ENCODE measurements at places on chromosomes 4 and X.

DNA sequence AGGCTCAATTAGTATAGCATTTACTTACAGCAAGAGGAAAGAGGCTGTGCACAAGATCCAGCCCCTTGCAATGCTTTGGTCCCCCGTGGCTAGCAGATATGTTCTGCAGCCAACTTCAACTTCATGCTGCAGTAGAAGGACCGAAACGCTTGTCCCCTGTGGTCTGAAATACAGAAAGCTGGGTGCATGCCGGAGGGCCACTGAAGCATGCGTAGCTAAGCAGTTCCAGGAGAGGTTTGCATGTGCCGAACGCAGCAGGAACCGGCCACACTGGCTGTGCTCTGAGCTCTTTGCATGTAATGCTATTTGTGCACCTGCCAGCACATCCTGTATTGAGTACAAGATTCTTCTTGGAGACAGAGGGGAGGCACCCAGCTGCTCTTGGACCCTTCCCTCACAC lies 35.8 kb upstream of the SHISA3 start:
- DNase-seq, result no peak

DNA sequence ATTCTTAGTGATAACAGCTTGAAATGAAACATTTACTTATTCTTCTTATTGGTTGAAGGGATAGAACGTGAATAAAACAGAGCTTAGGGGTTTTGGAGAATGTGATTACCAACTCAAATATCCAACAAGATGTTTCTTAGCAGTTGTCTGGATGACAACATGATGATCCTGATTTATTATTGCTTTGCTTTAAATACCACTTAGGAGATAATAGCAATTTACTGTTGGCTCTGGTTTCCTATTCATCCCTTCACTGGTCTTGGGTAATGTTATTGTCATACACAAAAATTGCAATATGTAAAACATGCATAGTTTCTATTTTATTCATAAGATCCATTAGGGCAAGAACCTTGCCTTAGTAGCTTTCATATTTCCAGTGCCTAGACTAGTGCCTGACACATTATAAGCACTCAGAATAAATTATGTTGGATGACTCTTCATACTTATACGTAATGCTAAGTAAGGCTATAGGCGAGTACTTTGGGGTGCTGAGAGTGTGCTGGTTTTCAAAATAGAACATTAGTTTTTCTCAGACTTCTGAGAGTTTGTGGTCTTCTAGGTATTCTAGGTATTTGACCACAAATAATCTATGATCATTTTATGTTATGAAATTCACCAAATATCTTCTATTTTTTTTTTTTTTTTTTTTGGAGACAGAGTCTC lies 58.6 kb upstream of the PGRMC2 start:
- DNase-seq, result no peak

- DNase-seq, result no peak
Measured at GRCh38 chrX:155767051-155767875, 113.9 kb upstream of the VAMP7 start.

GRCh38 chrX:74280759-74281158 lies 23.2 kb upstream of the ZCCHC13 start:
- DNase-seq, result no peak

DNA sequence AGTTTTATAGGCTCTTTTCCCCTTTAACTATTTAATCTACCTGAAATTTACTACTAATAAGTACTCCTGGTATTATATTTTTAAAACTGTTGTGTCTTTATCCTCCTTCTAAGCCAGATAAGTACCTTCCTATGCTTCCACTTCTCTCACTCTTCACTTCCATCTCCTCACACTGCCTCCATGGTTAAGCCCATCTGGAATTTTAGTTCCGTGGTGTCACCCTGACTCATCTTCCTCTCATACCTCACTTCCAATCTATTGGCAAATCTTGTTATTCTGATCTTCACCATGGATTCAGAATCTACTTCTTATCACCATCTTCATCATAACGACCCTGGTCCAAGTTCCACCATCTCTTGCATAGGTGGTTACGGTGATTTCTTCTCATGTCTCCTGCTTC lies 32.7 kb upstream of the DAPP1 start:
- DNase-seq, result no peak

GRCh38 chr4:53963336-53963735 lies 101.1 kb downstream of the CHIC2 start:
- no peak for DNase-seq

GRCh38 chrX:54042609-54043021 lies 1.7 kb downstream of the PHF8 start:
- no peak for DNase-seq

DNA sequence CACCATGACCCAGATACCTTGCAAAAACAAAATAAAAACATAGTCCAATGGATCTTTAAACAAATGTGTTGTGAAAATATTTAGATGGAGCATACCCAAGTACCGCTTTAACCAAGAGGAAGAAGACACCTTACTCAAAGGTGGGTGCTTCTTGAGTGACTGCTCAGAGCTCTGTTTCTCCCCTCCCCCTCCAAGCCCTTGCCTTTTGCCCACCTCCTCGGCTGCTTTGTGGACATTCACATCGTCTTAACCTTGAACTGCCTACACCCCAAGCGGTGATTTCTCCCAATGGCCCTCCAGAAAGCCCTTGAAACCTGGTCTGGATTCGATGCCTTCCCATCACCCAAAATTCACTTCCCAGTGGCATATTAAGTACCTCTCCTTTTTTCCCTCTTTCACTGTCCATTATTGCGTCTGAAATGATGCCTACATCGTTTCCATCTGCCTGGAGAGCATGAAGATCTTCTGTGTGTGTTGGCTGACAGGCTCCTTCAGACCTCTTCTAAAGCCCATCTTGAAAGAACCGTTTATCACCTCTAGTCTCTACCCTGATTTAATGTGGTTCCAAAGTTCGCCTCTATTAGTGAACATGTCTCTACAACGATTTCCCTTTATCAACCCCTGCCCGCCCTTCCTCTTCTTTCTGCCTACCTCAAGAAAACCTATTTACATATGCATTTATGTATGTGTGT lies 968 bp downstream of the GPRIN3 start:
- DNase-seq, result no peak

DNA sequence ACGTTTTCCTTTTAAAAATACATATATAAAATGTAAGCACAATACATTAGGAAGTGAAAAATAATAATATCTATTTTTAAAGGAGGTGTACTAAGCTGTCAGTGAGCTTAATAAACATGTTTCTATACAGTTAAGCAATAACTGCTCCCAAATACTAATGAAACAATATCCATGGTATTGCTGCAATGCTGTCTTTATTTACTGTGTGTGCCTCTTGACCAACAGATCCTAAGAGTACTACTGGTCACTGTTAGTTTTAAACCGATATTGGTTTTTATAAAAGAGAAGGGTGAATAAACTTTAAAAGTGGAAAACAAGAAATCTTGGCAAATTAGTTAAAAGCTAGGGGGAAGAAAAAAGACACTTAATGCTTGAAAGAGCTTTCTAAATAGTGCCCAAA lies 1029.0 kb downstream of the FSTL5 start:
- DNase-seq, result no peak

DNA sequence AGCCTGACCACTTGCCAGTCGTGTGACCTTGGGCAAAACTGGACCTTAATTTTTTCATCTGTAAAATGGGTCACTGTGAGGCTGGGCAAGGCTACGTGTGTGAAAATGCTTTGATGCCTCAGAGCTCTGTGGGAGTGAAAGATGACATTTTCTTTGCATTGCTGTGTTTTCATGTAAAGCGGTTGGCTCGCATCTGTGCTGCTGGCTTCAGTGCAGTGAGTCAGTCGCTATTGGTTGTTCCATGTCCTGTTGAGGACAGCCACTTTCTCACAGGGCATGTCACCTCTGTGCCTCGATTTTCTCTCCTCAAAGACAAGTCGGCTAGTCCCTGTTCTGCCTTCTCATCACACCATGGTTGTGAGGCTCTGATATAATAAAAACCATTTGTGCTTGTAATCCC lies 4.4 kb downstream of the MTMR1 start:
- DNase-seq, result no peak

- no peak for DNase-seq
Measured at GRCh38 chr4:77332696-77333270, 175.8 kb downstream of the CCNG2 start.

- no peak for DNase-seq
Measured at GRCh38 chrX:53303195-53303594, 21.8 kb upstream of the IQSEC2 start.

GRCh38 chrX:17024886-17025285 lies 78.4 kb downstream of the REPS2 start:
- DNase-seq, result no peak

DNA sequence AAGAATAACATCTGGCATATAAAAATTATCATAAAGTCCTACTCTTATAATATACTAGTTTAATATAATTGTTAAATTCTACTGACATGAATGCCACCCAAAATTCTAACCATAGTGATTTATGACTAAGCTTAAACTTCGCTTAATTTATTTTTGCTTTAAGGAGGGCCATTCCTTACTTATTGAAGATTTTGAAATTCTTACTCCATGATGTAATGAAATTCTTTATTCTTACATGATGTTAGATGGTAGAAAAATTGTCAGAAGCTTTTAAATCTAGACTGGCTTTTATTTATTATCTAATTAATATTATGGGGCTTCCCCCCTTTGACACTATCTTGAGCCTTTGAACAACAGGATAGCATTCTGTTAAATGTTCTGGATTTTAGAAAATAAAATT lies 19.5 kb upstream of the SUPT20HL2 start:
- DNase-seq, result no peak

DNA sequence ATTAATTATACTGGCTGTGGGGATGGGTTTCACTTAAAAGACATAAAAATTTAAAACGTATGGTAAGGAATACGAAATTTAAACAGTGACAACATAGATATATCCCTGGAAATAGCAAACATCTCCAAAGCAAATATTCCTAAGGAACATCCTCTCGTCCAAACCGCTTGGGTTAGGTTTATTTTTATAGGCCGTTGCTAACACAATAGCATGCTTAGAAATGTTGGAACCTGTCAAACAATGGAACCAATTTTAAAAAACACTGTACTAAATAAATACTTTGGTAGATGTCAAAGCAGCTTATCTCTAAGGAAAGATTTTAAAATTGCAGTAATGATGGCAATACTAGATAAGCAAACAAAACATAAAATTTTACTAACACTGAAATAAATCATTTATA lies 45.4 kb downstream of the SEC24D start:
- no peak for DNase-seq

GRCh38 chr4:181569553-181569952 lies 673.6 kb upstream of the TENM3 start:
- DNase-seq, result no peak

DNA sequence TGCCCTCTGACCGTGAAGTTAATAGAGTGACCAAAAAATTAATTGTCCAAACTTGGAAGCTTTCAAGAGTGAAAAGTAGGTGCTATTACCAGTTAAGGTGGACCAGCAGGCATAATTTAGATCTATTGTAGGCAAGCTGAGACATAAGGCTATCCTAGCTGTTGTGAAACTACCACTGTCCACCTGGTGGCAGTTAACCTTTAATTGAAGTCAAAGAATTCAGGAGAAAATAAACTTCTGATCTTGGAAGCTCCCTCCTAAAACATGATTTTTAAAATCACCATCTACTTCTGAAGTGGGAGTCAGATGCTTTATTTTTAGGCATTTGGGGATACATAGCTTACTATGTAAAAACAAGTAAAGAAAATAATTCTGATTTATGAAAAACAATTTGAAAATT lies 636.3 kb upstream of the HTR2C start:
- DNase-seq, result no peak

- no peak for DNase-seq
Measured at GRCh38 chr4:101065346-101065745, 282.0 kb downstream of the PPP3CA start.

DNA sequence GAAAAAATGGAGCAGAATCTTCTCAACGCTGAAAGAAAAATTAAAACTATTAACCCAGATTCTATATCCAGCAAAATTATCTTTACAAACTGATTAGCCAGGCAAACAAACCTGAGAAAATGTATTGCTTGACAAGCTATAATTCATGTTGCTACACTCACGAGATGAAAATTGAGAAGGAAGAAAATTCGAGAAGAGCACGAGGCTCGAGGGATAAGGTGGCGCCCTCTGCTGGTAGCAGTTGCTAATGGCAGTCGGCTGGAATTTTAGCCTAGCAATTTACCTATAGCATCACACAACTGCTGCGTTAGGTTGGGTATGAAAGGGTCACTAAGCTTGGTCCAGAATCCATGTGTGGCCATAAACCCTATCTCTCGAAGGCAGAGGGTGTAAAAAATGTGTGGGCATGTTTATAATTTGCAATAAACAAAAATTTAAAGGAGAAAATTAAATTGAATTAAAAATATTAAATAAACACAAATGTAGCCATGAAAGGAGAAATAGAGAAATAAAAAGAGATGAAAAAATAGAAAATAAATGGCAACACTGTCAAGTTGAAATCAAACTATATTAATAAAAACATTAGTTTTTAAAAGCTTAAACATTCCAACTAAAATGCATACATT lies 126.6 kb downstream of the PPP4R3C start:
- peak; percentile 4 for DNase-seq

DNA sequence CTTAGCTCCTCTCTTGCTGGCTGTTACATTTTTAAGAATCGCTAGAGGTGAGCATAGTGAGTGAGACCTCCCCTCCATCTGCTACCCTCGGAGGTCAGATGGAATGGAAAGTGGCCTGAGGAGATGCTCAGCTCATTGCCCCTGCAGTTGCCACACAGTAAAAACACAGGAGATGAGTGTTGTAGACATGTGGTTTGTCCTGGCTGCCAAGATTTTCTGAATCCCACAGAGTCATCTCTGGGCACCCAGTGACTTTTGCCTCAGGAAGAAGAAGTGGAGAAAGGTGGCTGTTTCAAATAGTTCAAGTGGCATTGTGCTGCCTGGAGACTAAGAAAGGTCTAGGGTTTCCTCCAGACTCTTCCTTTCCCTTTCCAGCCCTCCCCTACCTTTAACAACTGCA lies 271.0 kb downstream of the STK32B start:
- DNase-seq, result no peak

DNA sequence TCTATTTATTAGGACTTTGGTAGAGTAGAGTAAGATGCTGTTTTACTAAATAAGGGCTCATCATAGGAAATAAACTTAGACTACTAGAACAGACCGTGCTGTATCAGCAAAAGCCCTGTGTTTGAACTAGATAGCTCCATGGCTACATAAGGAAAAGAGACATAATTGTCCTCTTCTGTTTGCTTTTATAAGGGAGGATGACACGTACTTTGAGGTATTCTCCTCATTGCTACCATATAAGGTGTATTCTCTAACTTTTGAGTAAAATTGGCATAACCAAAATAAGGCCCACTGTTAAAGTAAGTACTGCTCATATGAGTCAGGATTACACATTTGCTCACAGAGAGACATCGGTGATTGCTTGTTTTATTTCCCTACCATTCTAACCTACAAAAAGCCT lies 64.3 kb downstream of the PDLIM5 start:
- no peak for DNase-seq

- peak; percentile 30 for DNase-seq
Measured at GRCh38 chrX:70454441-70455365, 10.1 kb downstream of the DLG3 start.

GRCh38 chr4:125262079-125262478 lies 52.7 kb upstream of the FAT4 start:
- no peak for DNase-seq

DNA sequence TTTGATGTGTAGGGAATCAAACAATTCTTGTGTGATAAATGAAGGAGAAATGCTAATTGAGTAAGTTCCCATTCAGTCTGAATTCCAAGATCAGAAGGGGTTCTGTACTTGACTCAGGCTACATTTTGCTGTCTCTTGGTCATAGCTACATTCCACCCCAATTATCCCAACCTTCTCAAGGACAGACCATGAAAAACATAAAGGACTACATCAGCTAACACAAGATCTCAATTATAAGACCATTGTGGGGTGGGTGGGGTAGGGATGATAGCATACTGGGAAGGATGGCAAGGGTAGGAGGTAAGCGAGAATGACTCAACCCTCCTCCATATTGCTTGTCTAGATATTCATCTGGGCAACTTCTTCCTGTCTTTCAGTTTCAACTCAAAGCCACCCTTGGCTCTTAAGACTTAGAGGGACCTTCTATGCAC lies 87.4 kb upstream of the ETNPPL start:
- no peak for DNase-seq
